ENCODE measurements at places on chromosomes 12 and 14.

- no peak for DNase-seq
Measured at GRCh38 chr12:98894412-98895085, 249.5 kb downstream of the APAF1 start.

- no peak for DNase-seq
Measured at GRCh38 chr12:26749781-26750180, 83.2 kb downstream of the ITPR2 start.

- DNase-seq = no peak
Measured at GRCh38 chr12:34304546-34304945, 282.2 kb downstream of the ALG10 start.

DNA sequence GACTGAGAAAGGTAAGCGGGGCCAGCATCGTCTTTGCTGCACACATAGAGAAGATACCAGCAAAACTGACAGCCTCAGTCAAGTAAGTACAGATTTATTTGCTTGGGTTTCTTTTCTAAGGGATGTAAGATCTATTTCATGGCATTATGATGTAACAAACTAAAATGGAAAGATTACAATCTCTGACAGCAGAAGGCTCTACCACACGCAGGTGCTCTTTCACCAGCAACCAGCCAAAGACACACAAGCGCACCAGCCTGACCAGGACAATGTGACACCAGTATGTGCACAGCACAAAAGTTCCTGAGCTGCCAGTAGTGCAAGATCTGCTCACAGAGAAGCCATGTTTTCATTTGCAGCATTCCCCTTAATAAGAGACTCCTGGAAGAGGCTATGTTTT lies 311.1 kb downstream of the MED13L start:
- DNase-seq = no peak

DNA sequence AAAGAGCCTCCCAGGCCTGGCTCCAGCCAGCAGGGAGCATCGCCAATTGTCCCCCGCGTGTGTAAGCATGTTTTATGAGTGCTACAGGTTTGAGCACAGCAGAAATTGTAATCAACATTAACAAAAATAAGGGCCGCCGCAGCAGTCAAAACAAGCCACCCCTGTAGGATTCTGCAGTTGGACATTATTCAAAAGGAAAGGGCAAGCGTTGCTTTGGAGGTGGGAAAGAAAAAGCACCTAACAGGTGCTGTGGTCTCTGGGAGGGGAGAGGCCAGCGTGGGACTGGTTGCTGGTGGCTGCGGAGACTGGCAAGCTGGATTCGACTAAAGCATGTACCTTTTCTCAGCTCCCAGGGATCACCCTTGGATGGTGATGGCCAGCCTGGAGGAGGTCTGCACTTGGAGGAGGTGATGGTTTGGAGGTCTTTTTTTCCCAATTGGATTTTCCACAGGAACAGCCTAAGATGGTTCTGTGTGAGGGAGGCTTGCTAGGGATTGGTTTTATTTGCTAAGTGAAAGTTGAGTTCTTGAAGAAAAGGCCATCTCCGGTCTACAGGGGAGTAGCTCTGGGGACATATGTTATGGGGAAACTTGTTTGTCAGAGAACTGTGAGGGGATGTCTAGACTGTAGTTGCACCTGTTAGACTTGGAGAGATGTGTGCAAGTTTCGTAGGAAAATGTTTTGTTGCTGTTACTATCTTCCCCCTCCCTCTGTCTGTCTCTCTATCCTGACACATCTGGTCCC lies 2.0 kb downstream of the DYRK2 start:
- DNase-seq = no peak

GRCh38 chr14:56247495-56248200 lies 129.4 kb downstream of the PELI2 start:
- no peak for DNase-seq

GRCh38 chr12:101539148-101539547 lies 55.6 kb upstream of the MYBPC1 start:
- no peak for DNase-seq

GRCh38 chr14:75428230-75429104 lies 645 bp downstream of the JDP2 start:
- no peak for DNase-seq

DNA sequence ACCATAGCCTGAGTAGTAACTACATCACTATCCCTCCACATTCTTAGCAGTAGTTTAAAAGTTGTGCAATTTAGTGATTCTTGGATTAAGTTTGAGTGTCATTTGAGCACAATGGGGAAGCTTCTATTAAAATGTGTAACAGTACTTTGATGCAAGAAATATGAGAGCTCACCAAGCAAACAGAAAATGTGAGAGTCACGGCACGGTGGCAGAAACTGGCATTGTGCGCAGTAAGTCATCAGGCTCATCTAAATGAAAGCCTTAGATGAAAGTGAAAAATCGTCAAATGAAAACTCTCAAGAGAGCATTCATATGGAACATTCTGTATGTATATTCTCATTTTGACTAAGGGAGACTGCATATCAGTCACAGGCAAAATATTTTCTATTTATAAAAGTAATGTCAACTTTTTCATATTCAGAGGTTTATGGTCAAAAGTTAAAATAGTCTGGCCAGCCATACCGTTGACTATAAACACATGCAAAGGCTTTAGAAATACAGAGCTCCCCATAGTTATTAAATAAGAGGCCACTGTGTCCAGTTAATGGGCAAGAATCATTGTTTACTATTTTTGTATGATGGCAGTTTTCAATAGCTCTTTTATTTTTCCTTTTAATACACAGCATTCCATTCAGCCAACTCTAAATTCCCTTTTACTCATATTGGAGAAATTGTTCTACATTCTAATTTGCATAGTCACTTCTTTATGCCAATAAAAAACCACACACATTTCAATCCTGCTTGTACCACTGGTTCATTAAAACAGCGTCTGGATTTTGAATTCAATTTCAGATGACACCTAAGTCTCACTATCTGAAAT lies 167.9 kb downstream of the PRKD1 start:
- DNase-seq = no peak

- DNase-seq = no peak
Measured at GRCh38 chr12:75877763-75878621, 153.6 kb downstream of the PHLDA1 start.

DNA sequence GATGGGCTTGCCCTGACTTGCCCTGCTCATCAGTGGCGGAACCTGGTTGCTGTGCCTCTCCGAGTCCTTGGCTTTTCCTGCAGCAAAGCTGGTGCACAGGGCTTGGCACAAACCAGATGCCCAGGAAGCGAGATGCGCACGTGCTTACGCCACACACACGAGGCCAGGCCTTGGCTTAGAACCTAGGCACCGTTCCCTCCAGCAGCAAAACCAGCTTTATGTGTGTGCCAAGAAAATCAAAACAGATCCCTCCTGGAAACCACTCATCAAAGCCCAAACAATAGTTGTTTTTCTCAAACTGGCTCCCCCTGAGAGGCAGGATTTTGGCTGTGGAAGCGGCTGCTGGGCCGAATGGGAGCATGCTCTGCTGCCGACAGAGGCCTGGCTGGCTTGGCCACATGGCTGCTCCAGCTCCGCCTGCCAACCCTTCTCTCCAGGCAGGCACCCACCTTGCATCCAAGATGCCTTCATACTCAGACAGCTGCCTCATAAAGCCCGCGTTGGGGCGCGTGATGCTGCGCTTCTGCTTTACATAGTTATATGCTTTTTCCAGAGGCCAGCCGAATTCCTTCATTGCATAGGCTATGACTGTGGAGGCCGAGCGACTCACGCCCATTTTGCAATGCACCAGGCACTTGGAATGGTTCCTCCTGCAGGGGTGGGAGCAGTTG lies 58.7 kb downstream of the SSH1 start:
- DNase-seq = no peak
